ENCODE measurements at places on chromosomes 1 and 21.

DNA sequence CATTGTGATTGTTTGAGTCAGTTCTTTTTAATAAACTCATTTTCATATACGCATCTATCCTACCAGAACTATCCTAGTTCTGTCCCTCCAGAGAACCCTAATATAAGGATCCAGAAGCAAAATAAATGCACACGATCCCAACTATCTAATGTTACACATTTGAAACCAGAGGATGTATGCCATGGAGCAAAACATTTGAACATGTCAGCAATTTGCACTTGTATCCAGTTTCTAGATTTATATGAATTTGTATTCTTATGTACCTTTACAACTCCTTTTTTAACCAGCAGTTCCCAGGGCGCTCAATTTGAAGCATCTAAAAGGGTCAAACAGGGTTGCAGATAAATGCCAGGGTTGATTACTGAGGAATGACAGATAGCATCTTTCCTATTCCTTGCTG, 2.1 kb downstream of the EXTL2 start:
- no peak for DNase-seq

DNA sequence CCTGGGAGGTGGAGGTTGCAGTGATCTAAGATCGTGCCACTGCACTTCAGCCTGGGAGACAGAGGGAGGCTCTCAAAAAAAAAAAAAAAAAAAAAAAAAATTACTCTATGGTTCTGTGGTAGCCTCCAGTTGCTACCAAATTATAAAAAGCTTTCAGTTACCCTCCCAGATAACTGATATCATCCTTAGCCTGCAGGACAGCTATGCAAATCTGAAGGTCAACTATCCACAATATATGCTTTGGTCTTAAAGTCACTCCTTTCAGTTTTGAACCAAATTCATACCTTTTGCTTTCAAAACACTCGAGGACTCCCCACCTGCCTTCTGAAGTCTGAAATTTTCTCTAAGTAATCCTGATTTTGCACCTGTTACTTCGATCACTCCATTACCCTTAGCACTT, 3.1 kb downstream of the MIXL1 start:
- DNase-seq: no peak

DNA sequence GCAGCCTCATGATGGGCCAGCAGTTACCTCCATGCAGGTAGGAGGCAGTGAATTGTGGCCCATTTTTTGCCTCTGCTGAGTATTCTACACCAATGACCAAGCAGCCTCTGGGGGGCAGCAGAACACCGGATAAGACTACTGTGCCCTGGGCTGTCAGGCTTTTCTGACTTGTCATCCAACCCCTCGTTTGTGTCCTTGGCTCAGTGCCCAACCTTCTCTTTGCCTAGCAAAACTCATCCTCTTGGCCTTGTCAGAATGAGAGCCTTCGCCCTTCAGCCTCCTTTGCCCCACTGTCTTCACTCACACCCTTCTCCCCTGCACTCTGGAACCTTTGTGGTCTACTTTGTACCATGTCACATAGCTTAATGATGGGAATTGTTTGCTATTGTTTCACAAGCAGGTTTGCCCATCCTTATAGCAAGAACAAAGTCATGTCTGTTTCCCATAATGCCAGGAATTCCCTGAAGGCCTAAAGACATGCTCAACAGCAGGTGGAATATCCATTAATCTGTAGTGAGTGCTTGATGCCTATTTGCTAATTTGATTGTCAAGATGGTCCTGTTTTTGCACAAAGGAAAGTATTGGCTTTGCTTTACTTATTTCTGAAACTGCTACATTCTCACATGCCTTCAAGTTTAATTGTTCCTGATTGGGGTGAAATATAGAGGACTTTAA, 255.9 kb downstream of the HHAT start:
- DNase-seq: peak; percentile 70

GRCh38 chr1:155175927-155176371, 2.3 kb downstream of the TRIM46 start:
- DNase-seq: no peak

DNA sequence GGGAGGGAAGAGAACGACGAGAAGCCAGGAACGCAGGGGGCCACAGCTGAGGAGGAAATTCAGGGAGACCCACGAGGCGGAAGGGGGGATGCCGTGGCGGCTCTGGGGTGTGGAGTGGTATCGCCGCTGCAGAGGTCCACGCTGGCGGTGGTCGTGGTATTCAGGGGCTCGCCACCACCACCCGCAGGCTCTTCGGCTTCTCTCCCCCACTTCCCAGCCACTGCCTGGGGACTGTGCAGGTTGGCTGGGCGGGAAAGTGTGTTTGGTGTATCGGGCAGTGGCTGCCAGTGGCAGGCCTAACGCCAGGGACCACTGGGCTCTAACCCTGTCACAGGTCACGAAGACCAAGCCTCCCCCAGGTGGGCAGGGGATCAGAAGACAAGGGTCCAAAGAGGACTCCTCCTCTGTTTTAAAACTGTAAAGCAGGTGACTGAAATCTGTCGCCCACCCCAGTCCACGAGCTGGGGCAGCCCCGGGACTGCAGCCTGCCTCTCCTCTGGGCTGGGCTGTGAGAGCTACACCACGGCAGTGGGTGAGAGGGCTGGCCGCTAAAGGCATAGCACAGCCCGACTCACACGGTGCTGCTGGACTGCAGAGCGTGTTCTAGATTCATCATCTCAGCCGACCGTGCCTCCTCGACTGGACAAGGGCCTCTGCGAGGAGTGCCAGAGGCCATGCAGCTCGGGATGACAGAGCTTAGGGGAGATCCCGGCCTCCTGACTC, 30.9 kb downstream of the SLC66A1 start:
- DNase-seq: no peak

DNA sequence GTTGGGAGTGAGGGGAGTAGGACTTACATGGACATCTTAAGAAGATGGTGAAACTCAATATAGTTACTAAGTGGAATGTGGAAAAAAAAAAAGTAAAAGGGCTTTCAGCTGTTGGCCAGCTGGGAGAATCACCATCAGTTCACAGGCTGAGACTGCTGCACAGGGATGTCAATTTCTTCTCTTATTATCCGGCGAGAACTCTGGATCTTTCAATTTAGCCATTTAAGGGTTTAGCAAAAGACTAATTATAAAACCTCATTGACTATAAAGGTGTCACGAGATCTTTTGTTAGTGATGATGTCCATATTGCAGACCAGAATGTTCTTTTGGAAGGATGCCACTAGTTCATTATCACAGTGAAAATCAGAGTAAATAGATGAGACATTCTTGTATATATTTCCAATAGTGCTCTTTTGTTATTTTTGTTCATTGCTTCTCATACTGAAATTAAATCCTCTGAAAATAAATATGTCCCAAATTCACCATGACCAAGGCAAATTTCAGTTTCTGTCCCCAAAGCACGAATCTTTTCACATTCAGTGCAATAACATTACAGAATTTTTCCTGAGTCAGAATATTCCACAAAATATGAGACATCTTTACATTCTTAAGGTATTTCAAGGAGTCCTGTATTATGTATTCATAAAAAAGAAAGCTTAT, 266.1 kb downstream of the DNM3 start:
- DNase-seq: no peak

DNA sequence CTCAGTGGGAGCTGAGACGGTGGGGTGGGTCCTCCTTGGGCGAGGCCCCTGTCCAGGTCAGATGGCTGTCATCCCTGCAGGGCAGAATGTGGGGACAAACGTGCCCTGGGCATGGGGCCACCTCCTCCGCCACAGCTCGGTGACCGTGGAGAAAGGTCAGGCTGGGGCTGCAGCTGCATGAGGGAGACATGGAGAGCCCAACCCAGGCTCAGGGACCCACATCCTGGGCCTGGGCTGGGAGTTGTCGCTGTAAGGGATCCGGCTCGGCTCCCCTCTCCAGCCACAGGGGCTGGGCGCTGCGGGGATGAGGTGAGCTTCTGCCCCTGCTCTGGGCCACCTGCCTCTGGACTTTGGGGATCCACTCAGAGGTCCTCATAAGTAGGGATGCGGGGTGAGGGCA, 518 bp upstream of the PLCH2 start:
- no peak for DNase-seq

- DNase-seq: no peak
Observed at GRCh38 chr1:116330342-116330652, 42.7 kb upstream of the ATP1A1 start.

DNA sequence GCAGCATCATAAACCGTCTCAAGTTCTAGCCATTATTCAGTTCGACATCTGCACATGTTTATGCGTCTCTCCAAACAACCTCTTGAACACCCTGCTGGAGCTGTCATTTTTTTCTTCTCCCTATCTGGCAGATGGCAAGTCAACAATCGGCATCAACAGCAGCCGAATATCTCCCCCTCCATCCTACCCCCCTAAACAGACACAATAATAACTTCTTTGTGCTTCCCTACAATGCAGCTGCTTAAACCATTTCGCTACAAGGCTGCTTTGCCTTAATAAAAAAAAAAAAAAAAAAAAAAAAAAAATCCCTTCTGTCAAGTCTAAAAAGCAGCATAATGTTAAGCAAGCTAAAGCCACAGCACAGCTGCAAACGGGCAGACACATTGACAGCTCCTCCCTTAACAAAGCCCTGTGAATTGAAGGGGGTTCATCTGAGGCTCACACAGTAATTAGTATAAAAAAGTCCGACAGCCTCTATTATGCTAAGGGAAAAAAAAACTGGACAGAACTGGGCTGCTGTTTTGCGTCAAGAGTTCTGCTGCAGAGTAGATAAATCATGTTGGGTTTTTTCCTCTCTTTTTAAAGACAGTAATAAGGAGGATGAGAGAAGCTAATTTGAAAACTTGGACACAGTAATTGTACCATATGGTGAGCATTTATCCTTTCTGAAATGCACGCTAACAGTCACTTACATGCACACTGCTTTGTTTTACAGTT, 136.4 kb downstream of the AKT3 start:
- no peak for DNase-seq

GRCh38 chr1:40630488-40631223, 34.8 kb downstream of the RIMS3 start:
- no peak for DNase-seq

DNA sequence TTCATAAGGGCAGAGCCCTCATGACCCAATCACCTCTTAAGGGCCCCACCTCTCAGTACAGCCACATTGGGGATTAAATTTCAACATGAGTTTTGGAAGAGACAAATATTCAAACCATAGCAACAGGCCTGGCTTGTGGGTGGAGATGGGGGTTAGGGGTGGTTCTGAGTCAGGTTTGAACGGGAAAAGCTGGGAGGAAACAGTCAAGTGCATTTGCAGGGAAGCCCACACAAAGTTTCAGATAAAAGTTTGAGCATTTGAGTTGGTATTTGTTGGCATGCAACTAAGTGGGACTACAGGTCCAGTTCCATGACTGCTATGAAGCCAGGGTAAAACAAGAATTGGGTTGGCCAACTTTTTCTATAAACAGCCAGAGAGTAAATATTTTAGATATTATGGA, 21.0 kb upstream of the PADI2 start:
- no peak for DNase-seq

DNA sequence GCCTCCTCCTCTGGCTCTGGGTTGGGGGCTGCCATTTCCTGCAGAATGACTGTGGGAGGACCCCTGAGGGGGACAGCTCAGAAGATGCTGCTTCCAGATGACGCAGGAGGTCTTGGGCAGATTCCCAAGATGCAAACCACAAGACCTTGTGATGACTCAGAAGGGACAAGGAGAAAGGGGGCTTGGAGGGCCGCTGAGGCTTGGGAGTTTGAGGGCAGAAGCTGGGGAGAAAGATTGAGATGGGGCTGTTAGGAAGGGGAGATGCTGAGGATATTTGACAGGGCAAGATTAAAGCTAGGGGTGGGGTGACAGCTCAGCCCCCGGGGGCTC, 7.5 kb downstream of the PTPRU start:
- no peak for DNase-seq

- DNase-seq: no peak
Observed at GRCh38 chr21:28867401-28867800, 125.3 kb downstream of the LTN1 start.

GRCh38 chr21:37130971-37131370, 57.9 kb downstream of the TTC3 start:
- DNase-seq: no peak

DNA sequence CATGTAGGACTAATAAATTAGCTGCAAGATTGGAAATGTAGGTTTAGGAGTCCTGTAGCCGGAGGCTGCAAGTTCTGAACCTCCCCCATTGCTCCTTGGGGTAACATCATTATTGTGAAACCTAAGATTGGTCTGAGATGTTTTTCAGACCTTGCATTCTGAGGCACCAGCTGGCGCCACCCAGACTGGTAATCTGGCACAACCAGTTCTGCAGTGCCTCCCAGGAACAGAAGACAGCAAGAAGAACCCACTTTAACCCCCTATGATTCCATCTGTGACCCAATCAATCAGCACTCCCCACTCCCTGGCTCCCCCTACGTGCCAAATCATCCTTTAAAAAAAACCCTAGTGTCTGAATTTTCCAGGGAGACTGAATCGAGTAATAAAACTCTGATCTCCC, 11.6 kb upstream of the DNAJC6 start:
- no peak for DNase-seq

GRCh38 chr1:99677416-99677815, 31.5 kb downstream of the PALMD start:
- DNase-seq: no peak

DNA sequence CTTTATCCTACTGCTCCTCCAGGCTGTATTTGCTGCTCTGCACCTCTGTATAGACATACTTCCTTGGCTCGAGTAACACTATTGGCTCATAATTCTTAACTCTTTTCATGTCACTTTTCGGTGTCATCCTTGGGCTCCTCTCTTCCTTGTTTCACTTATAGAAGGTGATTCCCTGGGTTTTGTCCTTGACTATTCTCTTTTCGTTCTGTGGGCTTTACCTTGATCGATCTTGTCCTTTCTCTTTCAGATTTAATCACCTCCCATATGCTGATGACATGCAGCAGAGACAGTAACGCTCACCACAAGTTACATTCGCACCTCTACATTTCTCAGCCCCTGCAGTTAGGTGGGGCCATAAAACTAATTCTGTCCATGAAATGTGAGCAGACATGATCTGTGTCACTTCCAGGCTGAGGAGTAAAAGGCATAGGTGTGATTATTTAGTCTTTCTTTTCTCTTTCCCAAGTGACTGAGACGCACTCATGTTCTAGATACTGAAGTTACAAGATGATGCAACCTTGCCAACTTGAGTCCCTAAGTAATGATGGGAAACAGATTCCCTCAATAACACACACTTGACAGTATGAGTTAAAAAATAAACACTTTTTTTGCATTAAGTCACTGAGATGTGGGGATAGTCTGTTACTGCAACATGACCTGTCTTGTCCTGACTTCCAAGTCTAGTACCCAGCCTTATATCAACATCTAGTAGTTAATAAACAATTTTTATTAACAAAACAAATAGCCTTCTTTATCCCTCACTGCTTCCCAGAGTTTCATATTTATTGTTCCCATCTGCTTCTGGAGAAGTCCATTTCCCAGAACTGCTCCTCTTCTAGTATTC, 49.9 kb upstream of the HAO2 start:
- no peak for DNase-seq

GRCh38 chr1:36401602-36402503, 4.1 kb upstream of the LSM10 start:
- no peak for DNase-seq

DNA sequence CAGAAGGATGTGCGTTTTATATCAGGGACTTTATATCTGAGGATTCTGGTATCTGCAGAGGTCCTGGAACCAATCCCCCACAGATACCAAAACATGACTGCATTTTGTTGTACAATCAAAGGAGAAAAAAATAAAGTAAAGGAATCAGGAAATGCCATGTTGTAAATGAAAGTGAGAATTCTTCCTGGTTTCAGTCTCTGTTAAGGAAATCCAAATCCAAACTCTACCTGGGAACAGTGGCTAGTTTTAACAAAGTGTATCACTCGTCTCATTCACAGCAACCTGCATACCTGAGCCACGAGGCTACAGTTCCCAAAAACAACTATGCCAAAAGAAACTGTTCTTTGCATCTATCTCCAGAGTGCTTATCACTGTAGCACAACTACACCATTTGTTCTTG, 77.3 kb upstream of the ATF3 start:
- no peak for DNase-seq

Data from stimulated activated CD4-positive, alpha-beta T cell treated with anti-CD3 and anti-CD28 coated beads, Interleukin-15, amount 100 ng/mL, for 48 hours (primary cell).